ENCODE measurements at places on chromosomes 12 and 14.

GRCh38 chr12:63132201-63132600 lies 18.8 kb downstream of the AVPR1A start:
- DNase-seq: no peak

GRCh38 chr12:107775093-107775721 lies 703 bp downstream of the ASCL4 start:
- DNase-seq: peak; percentile 58

DNA sequence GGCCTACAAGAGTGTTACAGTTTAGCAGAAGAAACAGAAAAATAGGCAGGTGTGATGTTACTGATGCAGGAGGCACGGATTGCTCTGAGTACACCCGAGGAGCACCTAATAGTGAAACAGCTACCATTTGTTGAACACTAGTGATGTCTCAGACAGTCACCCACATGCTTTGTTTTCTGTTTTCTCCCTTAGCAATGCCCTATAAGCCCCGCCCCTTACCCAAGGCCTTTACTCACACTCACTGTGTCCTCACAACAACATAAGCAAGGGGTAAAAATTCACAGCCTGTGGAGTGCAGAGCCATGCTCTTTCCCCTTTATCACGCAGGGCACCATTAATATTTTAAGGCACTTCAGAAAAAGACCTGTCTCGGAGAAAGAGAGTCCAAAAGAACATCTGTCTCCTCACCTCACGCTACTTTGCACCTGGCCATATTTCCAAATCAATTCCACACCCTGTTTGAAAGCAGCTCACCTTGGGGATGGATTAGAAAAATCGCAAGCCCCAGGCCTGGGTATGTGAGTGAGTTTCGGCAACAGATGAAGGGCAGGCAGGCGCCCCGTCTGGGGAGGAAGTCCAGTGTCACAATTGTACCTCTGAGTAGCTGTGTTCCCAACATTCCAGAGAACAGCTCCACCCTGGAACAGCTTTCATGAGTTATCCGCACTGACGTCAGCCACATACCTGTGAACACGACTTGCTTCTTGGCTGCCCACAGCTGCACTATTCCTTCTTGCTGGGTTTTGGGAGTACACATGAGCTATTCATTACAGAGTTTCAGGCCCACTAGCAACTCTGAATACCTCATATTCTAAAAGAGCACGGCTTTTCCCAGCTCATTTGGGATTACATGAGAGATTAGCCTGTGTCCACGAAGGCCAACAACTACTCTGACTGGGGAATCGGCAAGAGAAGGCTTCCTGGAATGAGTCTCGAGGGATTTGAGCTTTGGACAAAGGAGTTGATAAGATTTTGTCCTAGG lies 26.0 kb downstream of the MAPK1IP1L start:
- no peak for DNase-seq

GRCh38 chr12:93266-94005 lies 26.9 kb downstream of the IQSEC3 start:
- no peak for DNase-seq

DNA sequence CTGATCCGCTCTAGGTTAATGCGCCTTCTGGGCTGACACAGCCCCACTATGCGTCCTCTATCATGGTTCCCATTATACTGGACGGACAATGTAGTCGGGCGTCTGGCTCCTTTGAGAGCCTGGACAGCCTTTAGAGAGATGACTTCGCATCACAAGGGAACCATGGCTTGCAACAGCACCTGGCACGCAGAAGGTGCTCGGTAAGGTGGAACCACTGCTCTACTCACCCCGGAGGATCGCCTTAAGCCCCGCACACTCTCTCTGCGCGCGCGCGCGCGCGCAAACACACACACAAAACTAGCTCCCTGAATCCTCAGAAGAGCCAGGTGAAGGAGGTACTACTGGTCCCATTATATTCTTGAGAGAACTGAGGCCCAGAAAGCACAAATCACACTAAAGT lies 7.1 kb downstream of the MAP3K12 start:
- peak; percentile 67 for DNase-seq

- no peak for DNase-seq
Observed at GRCh38 chr12:58815235-58815634, 105.1 kb downstream of the LRIG3 start.

DNA sequence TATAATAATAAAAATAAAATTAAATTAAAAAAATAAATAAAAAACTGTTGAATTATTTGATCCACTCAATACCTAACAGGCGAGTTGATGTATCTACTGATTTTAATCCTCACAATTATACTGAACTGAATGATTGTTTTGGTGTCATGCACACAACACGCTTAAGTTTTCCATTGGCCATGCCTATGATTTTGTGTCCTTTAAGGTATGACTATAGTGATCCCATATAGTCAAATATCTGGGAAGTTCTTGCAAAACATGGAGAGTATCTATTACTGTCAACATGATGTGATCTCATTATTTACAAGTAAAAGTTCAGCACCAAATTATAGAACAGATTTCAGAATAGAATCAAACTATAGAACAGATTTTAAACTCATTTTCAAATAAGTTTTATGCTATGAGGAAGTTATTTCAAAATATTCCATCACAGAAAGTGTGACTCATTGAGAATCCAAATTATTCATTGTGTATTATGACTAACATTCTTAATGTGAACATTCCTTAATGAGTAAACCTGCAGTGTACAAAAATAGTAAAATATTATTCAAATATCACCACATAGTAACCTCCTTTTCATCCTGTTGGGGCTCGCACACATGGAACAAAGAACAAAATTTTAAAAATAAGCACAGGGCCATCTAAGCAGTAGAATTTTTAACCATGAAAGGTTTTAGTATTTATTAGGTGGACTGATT lies 190.4 kb downstream of the SLC25A21 start:
- no peak for DNase-seq

DNA sequence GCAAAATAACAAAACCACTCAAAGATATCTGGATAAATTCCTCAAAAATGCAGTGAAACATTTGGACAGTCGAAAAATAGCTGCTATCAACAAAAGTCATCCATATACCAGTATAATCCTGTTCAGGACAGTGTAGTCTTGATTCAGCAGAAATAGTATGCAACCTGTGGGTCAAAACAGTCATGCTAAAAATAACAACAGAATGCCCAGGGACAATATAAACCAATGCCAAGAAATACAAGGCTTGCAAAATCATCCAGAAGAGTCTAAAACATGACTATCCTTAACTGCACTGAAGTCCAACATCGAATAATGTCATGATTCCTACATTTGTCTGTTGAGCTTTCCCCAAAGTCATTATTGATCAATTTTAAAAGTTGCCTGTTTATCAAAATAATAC lies 425.9 kb downstream of the FSCB start:
- DNase-seq: no peak

GRCh38 chr12:14959463-14959862 lies 1.9 kb downstream of the ARHGDIB start:
- DNase-seq: no peak

DNA sequence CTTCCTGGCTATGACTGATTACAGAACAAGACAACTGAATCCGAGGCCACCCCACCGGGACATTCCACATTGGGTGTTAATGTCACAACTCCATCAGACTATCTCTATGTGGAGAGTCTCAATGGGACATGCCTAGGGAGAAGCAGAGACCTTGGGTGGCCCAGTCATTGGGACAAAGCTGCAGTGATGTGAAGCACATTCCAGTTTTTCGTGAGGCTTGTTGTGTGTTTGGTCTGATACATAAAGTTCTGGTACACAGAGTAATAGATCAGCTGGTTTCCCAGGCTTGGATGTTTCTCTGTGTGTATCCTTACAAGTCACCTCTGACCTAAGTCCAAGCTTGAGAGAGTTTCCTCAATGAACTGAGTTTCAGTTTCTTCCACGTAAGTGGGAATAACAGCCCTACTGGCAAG lies 42.3 kb downstream of the CPM start:
- DNase-seq: no peak

DNA sequence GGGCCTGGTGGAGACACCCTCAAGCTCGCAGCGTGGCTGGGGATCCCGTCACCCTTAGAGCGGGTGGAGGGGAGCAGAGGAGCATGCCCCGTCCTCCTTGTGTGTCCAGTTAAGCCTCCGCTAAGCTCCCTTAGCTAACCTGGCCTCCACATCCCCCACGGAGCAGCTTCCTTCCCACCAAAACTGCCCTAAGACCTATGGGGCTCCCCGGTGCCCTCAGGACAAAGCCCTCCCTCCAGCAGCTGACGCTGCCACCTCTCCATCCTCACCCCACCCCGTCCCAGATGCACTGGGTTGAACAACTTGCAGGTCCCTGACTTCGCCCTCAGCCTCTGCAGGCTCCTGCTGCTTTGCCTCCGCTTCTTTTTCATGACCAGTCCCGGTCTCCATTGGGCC lies 4.0 kb downstream of the AHNAK2 start:
- DNase-seq: no peak

DNA sequence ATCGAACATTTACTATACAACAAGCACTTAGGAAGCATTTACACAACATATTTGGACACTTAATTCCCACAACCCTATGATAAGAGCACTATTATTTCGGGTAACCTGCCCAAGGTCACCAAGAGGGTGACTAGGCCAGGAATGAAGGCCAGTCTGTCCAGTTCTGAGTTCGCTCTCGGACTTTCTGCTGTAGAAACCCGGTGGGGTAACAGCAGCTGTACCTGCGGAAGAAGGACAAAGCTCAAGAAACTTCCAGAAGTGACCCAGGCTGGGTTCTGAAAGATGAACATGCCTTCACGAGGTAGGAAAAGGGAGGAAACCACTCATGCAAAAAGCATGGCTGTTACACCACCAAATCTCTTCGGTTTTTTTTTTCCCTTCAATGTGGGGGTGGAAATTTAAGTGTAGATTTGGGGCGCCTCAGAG lies 10.8 kb downstream of the PLA2G1B start:
- DNase-seq: no peak

DNA sequence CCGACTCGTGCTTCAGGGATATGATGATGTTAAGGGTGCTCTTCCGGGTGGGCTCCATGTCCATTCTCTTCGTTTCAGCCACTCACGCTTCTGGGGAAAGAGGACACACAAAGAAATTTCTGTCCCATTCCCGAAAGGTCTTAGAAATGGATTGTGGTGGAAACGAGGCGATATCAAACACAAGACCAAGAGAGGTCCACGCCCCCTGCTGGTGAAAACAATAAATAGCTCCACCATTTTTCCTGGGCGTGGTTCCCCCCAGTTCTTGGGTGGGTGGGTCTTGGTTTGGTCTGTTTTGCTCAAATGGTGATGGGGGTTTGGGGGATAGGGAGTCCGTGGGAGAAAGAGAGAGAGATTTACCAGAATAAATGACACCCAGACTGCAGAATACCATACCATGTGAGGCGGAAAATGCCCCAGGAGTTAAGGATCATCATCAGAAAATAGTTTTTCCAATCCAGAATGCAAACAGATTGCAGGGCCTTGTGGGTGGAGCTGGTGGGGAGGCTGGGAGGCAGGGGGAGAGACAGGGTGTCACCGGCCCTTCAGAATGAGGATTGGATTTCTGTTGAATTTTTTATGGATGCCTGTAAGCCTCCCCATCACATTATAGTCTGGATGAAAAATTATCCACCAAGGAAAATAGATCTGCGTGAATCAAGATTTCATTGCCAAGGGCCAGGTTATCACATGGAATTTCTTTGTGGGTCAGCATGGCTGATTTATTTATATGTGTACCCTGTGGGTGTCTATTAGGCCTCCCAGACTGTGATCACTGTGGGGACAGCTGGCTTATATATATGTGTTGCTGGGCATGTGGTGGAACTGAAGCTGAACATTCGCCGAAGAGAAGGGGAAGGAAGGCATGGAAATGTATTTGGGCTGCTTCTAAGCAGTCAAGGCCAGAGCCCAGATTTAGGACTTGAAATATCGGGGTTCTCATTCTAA lies 55.8 kb downstream of the SRRM4 start:
- DNase-seq: peak; percentile 3

GRCh38 chr14:74804219-74804825 lies 41.2 kb downstream of the YLPM1 start:
- DNase-seq: no peak

GRCh38 chr12:3274664-3275063 lies 197.5 kb downstream of the TSPAN9 start:
- DNase-seq: no peak

DNA sequence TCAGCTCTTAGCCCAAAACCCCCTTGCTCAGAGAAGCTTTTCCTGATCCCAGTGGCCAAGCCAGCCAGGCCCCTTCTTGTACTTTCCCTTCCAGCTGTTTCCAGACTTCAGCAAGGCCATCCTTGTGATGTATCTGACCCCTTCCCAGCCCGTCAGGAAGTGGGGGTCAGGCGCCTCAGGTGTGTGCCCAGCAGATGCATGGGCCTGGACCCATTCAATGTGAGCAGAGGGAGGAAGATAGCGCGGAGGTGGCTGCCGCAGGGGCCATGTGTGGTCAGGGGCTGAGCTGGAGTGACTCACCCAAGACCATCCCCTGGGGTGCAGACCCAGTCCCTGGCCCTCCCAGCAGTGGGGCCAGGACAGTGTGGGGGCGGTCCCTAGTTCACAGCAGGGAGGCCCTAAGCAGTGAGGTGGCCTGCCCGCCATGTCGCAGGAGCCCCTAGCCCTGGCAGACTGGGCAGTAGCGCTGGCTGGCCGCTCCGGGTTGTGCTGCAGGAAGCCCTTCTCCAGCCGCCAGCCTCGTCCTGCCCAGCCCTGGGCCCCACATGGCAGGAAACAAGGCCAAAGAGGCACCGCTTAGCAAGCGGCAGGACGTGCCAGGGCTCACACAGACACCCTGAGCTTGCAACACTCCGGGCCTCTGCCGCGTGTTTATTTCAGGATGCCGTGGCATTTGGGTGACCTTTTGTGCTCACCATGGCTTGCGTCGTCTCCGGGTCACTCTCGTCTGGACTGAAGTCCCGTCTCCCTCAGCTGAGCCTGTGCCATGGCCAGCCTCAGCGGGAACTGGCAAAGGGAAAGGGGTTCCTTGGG lies 12.0 kb downstream of the ADSS1 start:
- no peak for DNase-seq

- no peak for DNase-seq
Observed at GRCh38 chr14:59013672-59014298, 174.7 kb upstream of the DAAM1 start.

GRCh38 chr12:1738446-1738845 lies 47.6 kb downstream of the ADIPOR2 start:
- no peak for DNase-seq

DNA sequence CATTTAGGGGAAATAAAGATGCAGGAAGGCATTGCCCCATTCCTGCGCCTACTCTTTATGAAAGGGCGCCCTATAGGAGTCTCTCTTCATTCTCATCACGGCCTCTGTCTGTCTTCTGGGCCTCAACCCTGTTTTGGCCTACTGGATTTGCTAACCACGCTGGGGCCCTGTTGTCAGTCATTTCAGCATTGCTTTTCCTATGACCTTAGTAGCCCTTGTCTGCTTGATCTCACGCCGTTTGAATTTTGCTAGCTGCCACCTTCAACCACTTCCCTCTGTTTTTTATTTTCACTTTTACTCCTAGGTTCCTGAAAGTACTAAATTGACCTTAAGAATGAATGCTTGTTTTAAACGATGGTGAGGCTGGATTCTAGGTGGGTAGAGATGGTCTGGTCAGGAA lies 139.0 kb downstream of the SYNE2 start:
- DNase-seq: no peak

GRCh38 chr12:107610021-107610859 lies 75.4 kb upstream of the PWP1 start:
- peak; percentile 21 for DNase-seq

GRCh38 chr12:70828351-70828750 lies 92.2 kb downstream of the PTPRR start:
- no peak for DNase-seq

GRCh38 chr12:109937371-109937770 lies 37.3 kb downstream of the TCHP start:
- no peak for DNase-seq

Measured in right kidney (tissue), 9 donors.